ENCODE measurements at places on chromosomes 6 and 20.

DNA sequence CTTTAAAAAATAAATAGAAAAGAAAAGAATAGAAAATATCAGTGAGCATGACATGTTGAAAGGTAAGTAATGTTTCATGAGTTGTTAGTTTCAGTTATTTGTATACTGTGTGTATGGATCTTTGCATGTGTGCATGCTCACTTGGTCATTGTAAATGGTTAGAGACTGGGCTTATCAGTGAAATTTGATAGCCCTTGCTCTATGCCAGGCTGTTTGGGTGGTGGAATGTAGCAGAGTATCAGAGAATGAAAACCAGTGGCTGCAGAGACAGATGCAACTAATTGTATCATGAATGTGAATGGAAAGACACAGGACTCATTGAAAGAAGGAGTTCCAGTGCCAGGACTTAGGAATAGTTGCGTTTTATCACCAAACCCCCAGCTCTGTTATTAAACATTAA, 4.2 kb downstream of the GSTA2 start:
- no peak for DNase-seq

DNA sequence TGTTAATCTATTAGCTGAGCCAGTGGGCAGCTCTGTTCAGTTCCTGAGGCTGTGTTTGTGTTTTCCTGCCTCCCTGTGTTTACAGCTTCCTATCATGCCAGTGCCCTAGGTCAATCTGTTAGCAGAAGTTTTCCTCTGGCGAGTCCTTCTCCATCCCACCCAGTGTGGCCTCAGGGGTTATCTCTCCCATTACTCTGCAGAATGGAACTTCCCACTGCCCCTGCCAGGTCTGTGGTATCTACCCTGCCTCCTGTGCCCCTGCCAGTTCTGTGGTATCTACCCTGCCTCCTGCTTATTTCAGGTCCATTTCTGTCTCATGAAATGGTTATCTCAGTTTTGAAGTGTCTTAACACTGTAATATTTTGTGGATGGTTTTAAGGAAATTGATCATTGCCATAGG, 63.1 kb downstream of the SLX4IP start:
- no peak for DNase-seq

GRCh38 chr20:33296206-33296605, 13.2 kb downstream of the BPIFB1 start:
- no peak for DNase-seq

- no peak for DNase-seq
Observed at GRCh38 chr20:32957459-32957858, 46.8 kb downstream of the SUN5 start.
